ENCODE measurements at places on chromosomes 1 and 21. TPM values are rescaled to one million over a fixed set of nuclear protein-coding genes. Genes with fewer than 3 reads are reported as not detected.

The OPTC gene
- total RNA-seq: not detected

The BTBD8 gene
- total RNA-seq: 1.8 TPM

The TSTD1 gene
- total RNA-seq: 67.9 TPM

The RIPPLY3 gene
- total RNA-seq: not detected

The BGLAP gene
- 0.28 TPM for total RNA-seq

The PADI1 gene
- total RNA-seq: 40.0 TPM
